Activated CD4-positive, alpha-beta memory T cell treated with anti-CD3 and anti-CD28 coated beads for 36 hours (primary cell): ENCODE measurements at places on chromosomes 13 and 19. TPM values are rescaled to one million over a fixed set of nuclear protein-coding genes. Genes with fewer than 3 reads are reported as not detected.

DHDH gene
- 2.8 TPM for total RNA-seq

ZSCAN4 gene
- not detected for total RNA-seq

DNA sequence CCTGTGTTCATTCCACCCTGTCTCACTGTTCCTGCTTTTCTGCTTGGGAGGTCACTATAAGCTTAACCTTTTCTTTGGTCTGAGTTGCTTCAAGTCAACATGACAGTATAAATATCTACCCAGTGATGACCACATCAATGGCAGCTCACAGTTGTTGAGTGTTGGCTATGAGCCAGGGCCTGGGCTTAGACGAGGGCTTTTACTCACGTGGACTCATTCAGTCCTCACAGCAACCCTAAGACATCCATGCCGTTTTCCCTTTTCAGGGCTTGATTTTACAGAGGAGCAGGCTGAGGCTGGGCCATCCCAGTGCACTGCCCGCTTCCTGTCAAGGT lies 10.2 kb upstream of the CCDC97 start:
- peak; percentile 58 for DNase-seq
- H3K36me3 ChIP-seq: peaks cover 88% of the 10 kb centered on the region
- peaks cover 99% of the 10 kb centered on the region for H3K4me1 ChIP-seq
- no peak overlapping the region for H3K4me3 ChIP-seq

ZNF560 gene
- total RNA-seq: not detected

RSPH6A gene
- total RNA-seq: 0.12 TPM

SNRPD2 gene
- 789 TPM for total RNA-seq

GRCh38 chr19:46471116-46471733 lies at the start of gene PNMA8A:
Gene PNMA8A (minus strand): TSS chr19:46471563. CDS start chr19:46471035, 528 bp downstream.
- H3K36me3 ChIP-seq: no peaks in the 10 kb centered on the region
- DNase-seq: no peak
- no peak within 1 kb of the TSS for H3K27ac ChIP-seq
- H3K4me1 ChIP-seq: peaks cover 22% of the 10 kb centered on the region
- H3K27me3 ChIP-seq: peaks cover 68% of the 10 kb centered on the region

ZNF723 gene
- total RNA-seq: not detected

DNA sequence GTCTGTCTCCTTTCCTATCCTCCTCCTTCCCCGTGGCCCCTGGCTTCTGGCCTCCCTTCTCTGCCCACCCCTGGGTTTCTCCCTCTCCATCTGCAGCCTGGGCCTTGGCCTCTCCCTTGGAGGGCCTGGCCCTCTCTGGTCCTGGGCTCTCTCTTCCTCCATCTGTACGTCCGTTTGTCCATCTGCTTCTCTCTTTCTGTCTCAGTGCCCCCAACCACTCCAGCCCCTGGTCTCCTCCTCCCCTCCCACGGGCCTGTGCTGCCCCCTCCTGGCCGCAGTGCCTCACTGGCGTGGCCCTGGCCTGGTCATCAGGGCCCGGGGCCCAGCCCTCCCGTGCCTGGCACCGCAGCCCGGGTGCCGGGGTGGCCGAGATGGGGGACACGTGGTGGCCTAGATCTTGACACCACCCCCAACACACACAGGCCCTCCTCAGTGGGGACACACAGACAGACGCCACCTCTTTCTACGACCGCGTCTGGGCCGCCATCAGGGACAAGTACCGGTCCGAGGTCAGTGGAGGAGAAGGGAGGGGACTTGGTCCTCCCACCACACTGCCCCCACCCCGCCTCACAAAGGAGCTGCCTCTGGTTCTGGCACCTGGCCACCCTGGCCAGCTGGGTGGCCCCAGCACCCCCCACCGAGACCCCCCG lies 11.3 kb downstream of the PRKCSH start:
- H3K36me3 ChIP-seq: peaks cover 23% of the 10 kb centered on the region
- H3K4me3 ChIP-seq: no peak overlapping the region
- DNase-seq: peak; percentile 51
- peaks cover 2% of the 10 kb centered on the region for H3K4me1 ChIP-seq
- no peaks in the 10 kb centered on the region for H3K27me3 ChIP-seq

C19orf73 gene
- 1.4 TPM for total RNA-seq

FFAR1 gene
- total RNA-seq: not detected

DNA sequence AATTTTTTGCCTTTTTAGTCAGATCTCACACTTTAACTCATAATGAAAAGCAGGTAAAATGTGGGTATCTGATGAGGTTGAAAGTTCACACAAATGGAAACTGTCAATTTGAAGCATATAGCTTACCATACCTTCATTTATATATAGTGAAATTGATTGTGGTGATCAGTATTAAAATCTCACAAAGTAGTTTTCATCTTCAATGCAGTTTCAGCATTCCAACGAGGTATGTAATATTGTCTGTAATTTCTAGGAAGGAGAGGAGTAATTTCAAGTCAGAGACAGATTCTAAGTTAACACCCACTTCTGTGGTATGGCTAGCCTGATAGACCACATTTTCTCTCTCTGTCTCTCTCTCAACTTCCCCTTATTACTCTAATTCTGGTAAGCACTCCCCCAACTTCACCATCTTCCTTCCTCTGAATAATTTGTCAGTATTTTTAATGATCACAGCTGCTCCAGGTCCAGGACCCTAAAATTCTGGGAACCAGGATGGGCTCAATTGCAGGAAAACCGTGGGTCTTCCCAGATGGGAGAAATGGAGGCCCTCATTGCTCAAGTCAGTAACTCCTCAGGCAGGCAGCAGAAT lies 455.7 kb downstream of the FGF9 start:
- H3K27me3 ChIP-seq: no peaks in the 10 kb centered on the region
- peaks cover 10% of the 10 kb centered on the region for H3K36me3 ChIP-seq
- no peak overlapping the region for H3K4me3 ChIP-seq
- DNase-seq: no peak
- no peak overlapping the region for H3K27ac ChIP-seq

DNA sequence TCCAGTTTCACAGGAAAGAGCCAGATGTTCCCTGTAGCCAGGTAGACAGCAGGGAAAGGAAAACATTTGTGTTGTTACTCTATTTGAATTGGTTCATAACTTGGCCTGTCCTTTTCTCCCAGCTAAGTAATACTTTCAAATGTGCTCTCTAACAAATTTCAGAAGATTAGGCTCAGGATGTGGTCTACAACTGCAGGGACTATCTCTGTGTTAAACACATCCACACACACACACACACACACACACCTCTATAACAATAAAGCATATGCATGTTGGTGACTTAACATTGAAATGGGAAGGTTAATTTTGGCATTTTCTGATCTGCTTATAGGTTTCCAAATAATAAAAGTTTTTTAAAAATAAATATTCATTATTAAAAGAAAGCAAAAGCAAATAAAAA lies 316.0 kb upstream of the ARGLU1 start:
- no peaks in the 10 kb centered on the region for H3K4me1 ChIP-seq
- no peaks in the 10 kb centered on the region for H3K36me3 ChIP-seq
- H3K27me3 ChIP-seq: no peaks in the 10 kb centered on the region
- no peak overlapping the region for H3K4me3 ChIP-seq
- H3K27ac ChIP-seq: no peak overlapping the region

LRRC63 gene
- 0.45 TPM for total RNA-seq

- DNase-seq: no peak
- no peaks in the 10 kb centered on the region for H3K27me3 ChIP-seq
- H3K36me3 ChIP-seq: peaks cover 4% of the 10 kb centered on the region
- peak overlapping the region; percentile 40 for H3K27ac ChIP-seq
These were observed 26.5 kb downstream of the GPR18 start for GRCh38 chr13:99231721-99232120.

DNA sequence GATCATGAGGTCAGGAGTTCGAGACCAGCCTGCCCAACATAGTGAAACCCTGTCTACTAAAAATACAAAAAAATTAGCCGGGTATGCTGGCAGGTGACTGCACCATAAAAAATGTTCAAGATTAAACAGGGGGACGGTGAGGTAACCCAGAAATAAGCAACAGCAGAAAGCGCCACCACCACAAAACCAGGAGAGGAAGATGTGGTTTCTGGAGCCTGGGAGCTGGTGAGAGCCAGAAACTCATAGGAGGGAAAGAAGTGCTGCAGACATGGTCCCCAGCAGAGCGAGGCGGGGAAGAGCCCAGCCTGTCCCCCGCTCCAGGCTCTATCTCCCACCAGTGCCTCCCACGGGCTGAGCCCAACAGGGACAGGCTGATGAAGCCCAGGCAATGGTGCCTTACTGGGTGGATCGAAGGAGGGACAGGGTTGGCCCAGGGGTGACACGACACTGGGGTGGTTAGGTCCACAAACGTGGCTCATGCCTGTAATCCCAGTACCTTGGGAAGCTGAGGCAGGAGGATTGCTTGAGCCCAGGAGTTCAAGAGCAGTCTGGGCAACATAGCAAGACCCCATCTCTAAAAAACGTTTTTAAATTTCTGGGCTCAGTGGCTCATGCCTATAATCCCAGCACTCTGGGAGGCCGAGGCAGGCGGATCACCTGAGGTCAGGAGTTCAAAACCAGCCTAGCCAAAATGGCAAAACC lies 19.0 kb downstream of the SPC24 start:
- no peaks in the 10 kb centered on the region for H3K27me3 ChIP-seq
- peaks cover 13% of the 10 kb centered on the region for H3K36me3 ChIP-seq
- H3K4me3 ChIP-seq: no peak overlapping the region
- peaks cover 9% of the 10 kb centered on the region for H3K4me1 ChIP-seq

- no peak for DNase-seq
- peaks cover 74% of the 10 kb centered on the region for H3K27me3 ChIP-seq
- no peak overlapping the region for H3K4me3 ChIP-seq
These were observed 3.6 kb downstream of the POU4F1 start for GRCh38 chr13:78599645-78600279.
